CD4-positive, alpha-beta T cell treated with Interleukin-15 for 4 hours (primary cell): ENCODE measurements at places on chromosomes 16 and 17.
A peak's percentile ranks its signal among the peaks of the same experiment; 100 is the strongest.

DNA sequence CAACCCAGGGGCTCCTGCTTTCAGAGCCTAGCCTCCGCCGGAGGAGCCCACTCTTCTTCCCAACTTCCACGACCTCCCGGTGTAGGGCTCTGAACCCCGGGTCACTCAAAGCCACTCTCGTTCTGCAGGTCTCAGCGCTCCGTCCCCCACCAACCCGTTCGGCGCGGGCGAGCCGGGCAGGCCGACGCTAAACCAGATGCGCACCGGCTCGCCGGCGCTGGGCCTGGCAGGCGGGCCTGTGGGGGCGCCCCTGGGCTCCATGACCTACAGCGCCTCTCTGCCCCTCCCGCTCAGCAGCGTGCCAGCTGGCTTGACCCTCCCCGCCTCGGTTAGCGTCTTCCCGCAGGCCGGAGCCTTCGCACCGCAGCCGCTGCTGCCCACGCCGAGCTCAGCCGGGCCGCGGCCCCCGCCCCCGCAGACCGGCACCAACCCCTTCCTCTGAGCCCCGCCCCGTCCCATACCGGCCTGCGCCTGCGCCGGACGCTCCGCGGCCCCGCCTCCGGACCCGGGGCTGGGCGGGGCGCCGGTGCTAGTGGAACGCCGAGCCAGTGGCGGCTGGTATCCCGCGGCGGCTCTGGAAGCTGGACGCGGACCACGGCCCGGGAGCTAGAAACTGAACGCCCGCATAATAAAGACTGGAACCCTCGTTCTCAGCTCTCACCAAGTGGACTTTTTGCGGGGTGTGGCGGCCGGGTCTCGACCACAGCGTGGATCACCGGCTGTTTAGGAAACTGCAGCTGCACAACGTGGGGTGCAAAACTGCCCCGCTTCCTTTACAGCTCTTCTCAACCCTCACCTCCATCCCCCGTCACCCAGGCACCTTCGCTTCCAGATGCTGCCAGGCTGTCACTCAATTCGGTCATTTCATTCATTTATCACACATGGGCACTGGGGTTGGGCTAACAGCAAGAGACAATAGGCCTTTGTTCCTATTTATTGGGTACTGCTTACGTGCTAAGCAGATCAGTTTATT is 5.0 kb upstream of the SPATA20 start:
- DNase-seq: peak; percentile 79

- DNase-seq: no peak
Observed at GRCh38 chr17:3860939-3861700, 15.1 kb upstream of the NCBP3 start.

DNA sequence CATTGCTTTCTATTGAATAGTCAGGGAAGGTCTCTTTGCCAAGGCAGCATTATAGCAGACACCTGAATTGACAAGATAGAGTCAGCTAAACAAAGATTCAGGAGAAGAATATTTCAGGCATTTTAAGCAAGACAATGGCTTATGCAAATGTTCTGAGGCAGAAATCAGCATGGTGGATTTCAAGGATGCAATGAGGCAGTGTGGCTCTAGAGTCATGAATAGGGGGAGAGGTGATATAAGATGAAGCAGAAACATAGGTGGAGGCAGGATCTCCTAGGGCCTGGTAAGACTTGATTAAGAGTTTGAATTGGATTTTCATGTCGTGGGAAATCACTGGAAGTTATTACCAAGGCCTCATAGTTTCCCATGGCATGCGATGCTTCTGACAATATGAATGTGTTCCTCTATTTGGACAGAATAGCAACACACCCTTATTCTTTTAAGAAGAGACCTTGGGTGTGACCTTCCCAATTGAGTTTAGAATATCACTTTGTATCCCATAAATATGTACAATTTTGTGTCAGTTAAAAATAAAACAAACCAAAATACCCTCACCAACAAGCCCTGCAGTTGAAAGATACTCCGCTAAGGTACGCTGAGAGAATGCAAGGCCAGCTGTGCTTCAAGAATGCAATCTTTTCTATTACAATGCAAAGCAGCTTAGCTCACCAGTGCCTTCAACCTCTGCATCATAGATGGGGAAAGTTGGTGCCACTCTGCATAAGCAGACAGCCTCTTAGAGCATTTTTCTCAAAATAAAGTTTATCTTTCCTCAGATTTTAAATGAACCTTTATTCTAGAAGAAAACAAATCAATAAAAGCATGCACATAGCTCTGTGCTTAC is 139.6 kb upstream of the SALL1 start:
- no peak for DNase-seq

GRCh38 chr16:82741073-82741615 is 114.4 kb downstream of the CDH13 start:
- no peak for DNase-seq
